Stimulated activated CD8-positive, alpha-beta memory T cell treated with anti-CD3 and anti-CD28 coated beads, Interleukin-7, amount 100 ng/mL, for 1 hour (primary cell): ENCODE measurements at places on chromosomes 4 and X.

DNA sequence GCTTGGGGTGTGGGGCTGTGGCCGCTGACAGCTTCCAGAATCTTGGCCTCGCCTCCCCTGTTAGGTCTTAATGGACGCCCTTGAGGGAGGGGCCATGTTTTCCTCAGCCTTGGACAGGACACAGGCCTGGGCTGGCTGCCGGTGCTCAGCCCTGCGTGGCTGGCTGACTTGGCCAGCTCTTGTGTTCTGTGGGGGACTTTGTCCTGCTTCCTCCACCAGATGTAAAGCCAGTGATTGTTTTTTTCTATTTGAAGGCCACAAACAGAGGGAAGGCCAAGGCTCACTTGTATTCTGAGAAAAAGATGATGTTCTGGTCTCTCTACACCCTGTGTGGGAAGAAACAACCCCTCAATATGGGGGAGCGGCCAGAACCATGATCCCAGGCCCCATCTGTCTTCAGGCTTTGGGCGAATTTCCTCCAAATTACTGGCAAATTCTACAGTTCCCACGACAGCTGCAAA, 71.3 kb downstream of the HTRA3 start:
- DNase-seq: no peak

GRCh38 chr4:92969650-92970379, 666.0 kb downstream of the GRID2 start:
- no peak for DNase-seq

DNA sequence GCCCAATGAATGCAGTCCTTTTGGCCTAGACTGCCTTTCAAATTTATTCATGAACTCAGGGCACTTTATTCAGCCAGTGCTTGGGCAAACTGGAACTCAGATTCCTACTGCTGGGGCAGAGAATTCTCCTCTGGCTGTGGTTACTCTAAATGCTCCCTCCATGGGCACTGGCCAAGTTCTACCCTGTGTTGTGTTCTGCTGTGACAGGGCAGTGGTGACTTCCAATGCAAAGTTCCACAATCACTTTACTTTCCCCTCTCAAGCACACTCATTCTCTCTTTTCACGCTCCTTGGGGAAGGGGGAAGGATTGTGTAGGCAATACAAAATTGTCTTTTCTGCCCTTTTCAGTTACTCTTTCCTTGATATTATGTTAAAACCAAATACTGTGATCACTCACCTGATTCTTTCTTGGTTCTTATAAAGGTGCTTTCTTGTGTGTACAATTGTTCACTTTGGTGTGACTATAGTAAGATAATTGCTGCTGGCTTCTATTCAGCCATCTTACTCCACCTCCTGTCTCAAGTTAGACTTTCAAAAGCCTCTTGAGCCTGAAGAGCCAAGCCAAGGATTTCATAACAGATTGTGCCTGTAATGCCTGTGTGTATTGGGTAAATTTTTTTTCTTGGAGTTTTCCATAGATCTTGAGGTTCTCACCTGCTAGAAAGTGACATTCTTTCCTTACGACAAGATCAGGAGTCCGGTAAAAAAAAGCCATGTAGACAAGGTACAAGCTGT, 1078.6 kb downstream of the FAM133A start:
- no peak for DNase-seq

- no peak for DNase-seq
These were observed 19.2 kb upstream of the SLC6A14 start for GRCh38 chrX:116417214-116417613.

- DNase-seq: no peak
These were observed 31.5 kb upstream of the TNIP3 start for GRCh38 chr4:121195649-121196048.

GRCh38 chrX:1239681-1240142, 27.3 kb upstream of the CRLF2 start:
- DNase-seq: no peak

DNA sequence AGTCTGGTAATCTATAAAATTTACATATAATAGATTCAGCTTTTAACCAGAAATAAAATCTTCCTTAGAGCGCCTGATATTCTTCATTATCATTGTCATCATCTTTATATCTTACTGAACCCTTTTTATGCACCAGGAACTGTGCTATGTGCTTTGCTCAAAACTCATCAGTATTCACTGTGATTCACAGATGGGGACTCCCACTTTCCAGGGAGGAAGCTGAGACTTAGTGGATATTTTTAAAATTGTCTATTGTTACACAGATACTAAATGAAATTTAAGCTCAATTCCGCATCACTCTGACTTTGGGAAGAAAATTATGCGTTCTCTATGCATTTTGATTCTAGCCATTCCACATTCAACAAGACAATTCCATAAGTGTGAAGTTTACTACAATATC, 34.8 kb upstream of the SULT1E1 start:
- no peak for DNase-seq
